SK-MEL-5 (cell line): ENCODE measurements at places on chromosomes 11 and 22. TPM values are rescaled to one million over a fixed set of nuclear protein-coding genes. Genes with fewer than 3 reads are reported as not detected.

Gene CALCA
- not detected in 2 replicates for total RNA-seq

Gene CLCF1
- 0.45 TPM in 1 of 2 replicates, not detected in the other for total RNA-seq

Gene C1QTNF5
- total RNA-seq: not detected in 2 replicates

Gene LDHAL6A
- not detected in 2 replicates for total RNA-seq

DNA sequence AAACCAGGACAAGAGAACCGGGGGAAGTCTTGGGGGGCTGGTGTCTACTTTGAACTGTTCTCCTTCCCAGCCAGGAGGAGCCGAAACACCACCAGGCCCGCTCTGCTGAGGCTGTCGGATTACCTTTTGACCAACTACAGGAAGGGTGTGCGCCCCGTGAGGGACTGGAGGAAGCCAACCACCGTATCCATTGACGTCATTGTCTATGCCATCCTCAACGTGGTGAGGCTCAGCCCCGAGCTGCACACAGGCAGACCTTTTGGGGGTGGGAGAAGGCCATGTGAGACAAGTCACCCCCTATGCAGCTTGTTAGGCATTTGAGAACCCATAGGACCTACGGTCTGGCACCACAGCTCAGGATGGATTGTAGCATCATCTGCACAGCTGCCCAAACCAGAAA lies 2.8 kb downstream of the HTR3A start:
- no peak for DNase-seq

DNA sequence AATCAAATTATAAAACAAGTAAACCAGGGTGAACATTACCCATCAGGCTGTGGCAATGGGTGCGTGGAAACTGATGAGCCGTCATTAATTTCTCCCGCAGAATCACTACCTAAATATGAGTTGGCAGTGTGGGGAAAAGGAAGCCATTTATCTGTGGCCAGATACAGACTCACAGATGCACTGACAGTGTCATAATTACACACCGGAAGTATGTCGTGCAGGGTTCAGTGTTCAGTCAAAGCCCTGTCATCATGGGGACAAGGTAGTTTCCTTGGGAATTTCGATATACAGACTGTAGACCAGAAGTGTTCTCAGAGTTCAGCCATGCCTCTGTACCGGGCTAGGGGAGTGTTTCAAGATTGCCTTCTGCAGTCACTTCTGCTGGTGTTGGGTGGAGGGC lies 119.2 kb upstream of the SEZ6L start:
- DNase-seq: no peak

DNA sequence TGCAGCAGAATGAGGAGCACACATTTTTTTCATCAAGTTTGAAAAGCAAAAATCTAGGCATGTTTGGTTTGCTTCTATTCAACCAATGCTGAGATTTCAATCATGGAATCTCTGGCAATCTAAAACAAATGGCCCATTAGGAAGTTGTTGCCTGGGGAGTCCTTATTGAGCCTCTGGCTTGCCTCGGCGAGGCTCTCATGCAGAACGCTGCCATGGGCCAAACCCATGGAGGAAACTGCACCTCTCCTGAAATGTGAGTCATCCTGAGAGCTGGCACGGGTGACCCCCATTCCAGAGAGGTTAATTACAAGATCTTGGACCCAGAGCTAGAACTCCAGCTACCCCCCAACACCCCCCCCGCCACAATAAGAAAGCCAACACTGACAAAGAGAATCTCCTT lies 80.7 kb downstream of the MN1 start:
- DNase-seq: no peak

GRCh38 chr11:75706260-75706729 lies 11.3 kb upstream of the MOGAT2 start:
- peak; percentile 79 for DNase-seq

- no peak for DNase-seq
These were observed 49.2 kb upstream of the ALX4 start for GRCh38 chr11:44359162-44359561.

- no peak for DNase-seq
These were observed 1197.5 kb upstream of the TENM4 start for GRCh38 chr11:80638296-80638695.
